ENCODE measurements at places on chromosomes 1 and 21.

- DNase-seq, result peak; percentile 65
Measured at GRCh38 chr1:206766251-206766856, 4.2 kb upstream of the IL19 start.

DNA sequence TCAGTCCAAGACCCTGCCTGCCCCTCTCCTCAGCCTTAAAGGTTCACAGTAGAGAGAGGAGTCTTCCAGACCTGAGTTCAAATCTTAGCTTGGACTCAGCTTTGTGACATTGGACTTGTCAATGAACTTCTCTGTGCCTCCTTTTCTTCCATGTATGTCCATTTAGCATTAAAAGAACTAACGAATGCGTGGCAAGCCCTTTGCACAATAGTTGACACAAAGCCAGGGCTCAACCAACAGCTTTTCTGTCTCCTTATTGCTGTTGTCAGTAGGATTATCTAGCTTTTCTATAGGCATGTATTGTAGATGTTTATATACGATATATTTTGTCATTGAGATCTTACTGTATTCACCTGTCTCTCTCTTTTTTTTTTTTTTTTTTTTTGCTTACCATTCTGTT, 450.8 kb downstream of the PTPRU start:
- no peak for DNase-seq

DNA sequence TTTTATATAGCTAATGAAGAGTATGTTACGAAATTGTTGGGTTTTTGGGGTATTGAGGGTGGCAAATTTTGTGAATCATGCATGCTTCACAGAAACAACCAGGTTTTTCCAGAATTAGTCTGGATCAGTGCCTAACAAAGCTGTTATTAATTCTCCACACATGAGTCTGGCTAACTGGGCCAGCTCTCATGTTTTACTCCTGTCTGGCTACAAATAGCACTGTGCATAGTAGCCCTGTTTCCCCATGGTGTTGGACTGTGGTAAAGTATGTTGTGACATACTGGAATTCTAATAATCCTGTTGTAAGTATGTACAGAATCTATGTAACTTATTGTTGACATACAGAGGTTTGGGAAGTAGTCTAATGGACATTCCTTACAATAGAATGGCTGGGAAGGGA, 35.8 kb downstream of the S100B start:
- no peak for DNase-seq

DNA sequence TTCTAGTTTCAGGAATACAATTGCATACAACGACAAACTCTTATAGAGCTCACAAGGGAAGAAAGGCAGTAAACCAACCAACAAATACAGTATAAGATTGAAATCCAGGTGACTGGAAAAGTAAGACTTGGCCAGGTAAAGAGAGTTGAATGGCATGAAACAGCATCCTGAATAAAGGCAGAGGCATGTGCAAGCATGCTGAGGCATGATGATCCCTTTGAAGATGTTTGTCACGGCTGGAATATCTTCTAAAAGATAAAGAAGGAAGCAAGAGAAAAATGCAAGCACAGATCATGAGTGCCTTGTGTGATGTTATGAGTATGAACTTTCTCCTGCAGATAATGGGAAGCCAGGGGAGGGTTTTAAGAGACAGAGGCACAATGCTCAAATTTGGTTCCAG, 83.3 kb upstream of the SPATA6 start:
- DNase-seq, result no peak

DNA sequence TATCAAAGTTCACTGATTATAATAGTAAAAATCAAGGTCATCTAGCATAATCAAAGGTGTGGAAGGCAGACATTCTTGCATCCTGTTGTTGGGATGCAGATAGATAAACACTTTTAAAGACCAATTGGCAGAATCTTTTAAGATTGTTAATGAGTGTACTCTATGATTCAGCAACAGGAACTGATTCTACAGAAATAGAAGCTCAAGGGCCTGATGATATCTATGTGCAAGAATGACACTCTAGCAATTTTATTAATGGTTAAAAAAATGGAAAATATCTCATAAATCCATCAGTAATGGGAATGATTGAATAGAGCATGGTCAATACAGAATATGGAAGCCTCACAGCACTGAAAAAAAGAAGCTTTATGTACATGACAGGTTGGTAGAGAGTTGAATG, 2.2 kb upstream of the ATP1A4 start:
- DNase-seq, result no peak

DNA sequence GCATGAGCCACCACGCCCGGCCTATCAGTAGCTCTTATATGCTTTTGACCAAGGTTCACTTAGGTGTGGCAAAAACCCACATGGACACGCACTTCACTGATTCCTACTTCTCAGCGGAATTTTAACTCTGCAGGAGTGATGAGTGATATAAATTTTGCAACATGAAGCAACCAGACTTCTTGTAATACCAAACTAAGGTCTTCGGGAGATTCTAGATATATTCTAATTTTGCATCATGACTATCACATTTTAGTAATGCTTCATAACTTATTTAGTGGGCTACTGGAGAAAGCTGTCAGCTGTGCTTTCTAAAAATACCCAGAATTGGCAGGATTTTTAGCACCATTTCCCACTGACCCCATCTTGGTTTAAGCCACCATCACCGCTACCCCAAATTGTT, 27.8 kb downstream of the RHCE start:
- DNase-seq, result no peak

GRCh38 chr1:63190171-63190570, 132.2 kb upstream of the FOXD3 start:
- no peak for DNase-seq

DNA sequence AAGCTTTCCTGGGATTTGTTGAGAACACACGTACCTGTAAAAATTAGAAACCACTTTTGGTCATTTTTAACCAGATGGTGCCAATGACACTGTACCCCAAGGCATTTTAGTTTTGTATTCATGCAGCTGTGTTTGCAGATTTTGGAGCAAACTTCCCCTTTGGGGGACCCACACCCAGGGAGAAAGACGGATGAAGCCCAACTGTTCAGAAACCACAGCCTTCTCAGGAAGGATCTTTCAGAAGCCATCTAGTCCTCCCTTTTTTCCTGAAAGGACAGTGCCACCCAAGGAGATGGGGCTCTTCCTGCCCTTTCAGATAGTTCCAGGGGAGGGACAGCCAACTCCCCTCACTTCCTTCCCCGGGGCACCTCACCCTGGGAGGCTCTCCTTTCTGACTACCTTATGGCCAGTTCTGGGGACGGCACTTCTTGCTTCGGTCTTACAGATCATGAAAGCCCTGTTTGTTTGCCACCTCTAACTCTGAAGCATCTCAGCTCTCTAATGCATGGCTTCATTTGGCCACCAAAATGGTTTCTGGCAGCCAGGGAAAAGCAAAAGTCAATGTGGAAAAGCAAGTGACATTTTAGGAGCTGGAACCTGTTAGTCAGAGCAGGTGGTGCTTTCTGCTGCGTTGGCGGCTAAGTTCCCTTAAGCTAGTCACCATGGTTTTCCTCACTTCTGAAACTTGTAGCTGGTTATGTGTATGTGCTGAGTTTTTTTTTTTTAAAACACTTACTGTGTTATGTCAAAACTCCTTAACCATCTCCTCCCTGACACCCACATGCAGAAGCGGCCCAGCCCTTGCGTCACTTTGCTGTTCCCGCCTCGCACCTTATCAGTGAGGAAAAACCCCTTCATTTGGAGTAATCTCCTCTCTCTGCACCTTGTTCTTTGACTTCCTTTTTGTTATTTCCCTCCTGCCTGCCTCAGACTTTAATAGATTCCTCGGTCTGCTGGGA, 10.1 kb downstream of the TMCC2 start:
- DNase-seq, result no peak

DNA sequence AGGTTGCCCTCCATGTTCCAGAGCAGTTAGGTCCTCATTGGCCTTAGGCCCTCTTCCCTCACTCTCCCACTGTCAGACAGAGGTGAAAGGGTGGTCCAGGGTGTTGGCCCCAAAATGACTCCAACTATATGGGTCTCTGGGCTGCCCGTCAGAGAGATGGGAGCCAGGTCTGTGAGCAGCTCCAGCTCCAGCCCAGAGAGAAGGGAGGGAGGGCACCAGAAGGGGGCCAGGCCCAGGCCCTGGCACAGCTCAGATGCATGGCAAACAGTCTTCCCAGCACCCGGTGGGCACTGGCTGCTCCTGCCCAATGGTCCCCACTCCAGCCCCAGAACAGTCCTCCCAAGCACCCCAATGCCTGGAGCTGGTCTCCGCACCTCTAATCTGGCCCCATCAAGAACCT, 2.2 kb downstream of the BCAN start:
- DNase-seq, result no peak

- DNase-seq, result no peak
Measured at GRCh38 chr1:199834711-199835110, 192.8 kb upstream of the NR5A2 start.

- no peak for DNase-seq
Measured at GRCh38 chr1:153238527-153238926, 21.0 kb upstream of the LORICRIN start.

DNA sequence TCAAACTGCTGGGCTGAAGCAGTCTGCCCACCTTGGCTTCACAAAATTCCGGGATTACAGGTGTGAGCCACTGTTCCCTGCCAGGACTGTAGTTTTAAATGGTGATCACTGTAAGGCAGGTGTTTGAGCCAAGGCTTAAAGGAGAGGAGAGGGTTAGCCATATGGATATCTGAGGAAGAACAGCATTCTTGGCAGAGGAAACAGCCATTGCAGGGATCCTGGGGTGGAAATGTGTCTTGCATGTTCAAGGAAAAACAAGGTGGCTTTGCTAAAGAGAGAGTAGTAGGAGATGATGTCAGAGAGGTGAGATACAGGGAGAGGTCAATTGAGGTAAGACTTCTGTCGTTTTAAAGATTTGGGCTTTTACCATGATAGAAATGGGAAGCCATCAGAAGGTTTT, 73.5 kb downstream of the ATF6 start:
- no peak for DNase-seq

DNA sequence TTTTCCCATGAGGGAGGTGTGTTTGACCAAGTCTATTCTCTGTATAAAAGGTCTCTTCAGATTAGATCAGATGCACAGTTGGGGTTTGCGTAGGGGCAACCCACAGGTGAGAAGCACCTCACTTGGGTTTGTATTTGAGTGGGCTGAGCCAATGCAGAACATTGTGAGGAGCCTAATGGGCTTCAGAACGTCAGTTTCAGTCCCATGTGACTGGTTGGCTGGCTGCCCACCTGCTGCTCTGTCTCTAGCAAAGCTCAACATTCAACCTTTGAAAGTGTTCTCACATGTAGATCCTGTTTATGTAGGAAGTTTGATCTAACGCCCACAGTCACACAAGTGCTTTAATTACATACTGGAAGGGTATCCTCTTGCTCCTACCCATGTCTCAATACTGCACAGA, 105.5 kb downstream of the FASLG start:
- DNase-seq, result no peak
